ENCODE measurements at places on chromosomes 3 and 15. TPM values are rescaled to one million over a fixed set of nuclear protein-coding genes. Genes with fewer than 3 reads are reported as not detected.

Gene FETUB
- not detected for polyA plus RNA-seq

Gene CPNE4
- 0.95 TPM for polyA plus RNA-seq

Gene ARL8B
- polyA plus RNA-seq, result 72.9 TPM

Gene ERICH6
- 0.13 TPM for polyA plus RNA-seq

Gene SLC28A2
- not detected for polyA plus RNA-seq

Gene GABRB3
- 0.15 TPM for polyA plus RNA-seq

Gene ARGFX
- polyA plus RNA-seq, result not detected

Gene PDCD7
- polyA plus RNA-seq, result 7.5 TPM

Gene ARRDC4
- 15.5 TPM for polyA plus RNA-seq

Gene PLCH1
- not detected for polyA plus RNA-seq

Measured in GM23248 (cell line).